Stimulated activated CD4-positive, alpha-beta T cell treated with anti-CD3 and anti-CD28 coated beads, Interleukin-12 subunit alpha, Interleukin-12 subunit beta, amount 100 ng/mL, for 48 hours (primary cell): ENCODE measurements at places on chromosomes 5 and 9.

GRCh38 chr5:88262116-88262515, 6.5 kb downstream of the TMEM161B start:
- no peak for DNase-seq

DNA sequence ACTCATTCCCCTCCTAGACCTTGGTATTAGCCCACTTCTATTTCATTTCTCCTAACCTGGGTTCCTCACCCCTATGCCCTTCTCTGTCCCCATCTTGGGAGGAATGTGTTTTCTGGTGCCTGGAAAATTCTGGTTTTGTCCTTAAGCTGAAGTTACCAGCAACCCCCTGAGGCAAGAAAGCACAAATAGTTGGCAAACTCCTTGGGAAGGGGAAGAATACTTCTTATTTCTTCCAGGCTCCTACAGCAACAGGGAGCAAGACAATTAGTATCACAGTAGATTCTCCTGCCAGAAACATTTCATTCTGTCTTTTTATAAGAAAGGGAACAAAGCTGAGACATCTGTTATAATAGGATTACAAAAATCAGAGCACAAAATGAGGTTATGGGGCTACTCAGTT, 142.5 kb downstream of the SNCAIP start:
- no peak for DNase-seq

DNA sequence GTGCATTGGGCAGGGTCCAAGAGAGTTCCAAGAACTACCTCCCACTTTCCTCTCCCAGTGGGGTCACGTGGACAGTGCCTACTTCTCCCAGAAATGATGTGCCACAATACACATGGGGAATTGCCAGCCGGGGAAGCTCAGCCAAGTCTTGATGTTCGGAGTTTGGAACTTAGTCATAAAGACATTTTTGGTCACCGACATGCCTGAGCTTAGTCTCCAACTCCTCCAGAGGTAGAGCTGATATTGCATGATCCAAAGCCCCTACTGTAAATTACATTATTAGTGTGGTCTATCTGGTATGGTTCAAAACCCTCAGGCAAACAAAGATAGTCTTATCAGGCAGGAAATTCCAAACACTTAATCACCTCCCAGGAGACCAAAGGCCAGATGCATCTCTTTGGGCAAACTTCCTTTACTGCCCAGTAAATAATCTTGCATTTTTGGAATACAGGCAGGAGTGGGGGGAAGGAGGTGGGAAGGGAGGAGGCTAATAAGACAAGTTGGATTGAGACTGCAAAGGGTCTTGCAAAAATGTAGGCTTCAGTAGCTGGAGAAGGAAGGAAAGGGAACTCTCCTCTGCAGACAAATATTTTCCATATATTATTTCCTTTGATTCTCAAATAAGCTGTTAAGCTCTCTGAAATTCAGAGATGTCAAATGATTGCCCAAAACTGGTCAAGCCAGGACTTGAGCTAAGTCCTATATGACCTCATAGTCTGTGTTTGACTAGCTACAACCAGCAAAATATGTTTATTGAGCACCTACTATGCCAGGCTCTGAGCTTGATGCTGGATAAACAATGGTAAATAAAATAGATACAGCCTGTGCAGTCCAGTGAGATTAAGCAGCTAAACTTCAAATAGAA, 99.4 kb downstream of the DRD1 start:
- no peak for DNase-seq

DNA sequence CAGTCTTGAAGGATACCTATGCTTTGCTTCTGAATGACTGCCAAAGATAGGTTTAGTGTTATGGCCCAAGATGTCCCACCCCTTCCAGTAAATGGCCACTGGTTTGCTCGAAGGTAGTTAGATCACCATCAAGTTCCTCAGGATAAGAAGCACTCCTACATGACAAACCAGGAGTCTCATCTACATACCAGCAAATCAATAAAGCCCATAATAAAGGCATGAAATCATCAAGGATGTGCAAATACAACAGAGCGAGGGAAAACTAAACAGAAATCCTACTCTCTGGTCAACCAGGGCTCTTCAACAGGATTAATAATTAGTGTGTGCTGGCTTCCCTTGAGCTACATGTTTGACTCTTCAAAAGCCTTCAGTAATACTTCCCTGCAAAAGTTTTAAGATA, 141.0 kb downstream of the LHFPL2 start:
- DNase-seq = no peak

GRCh38 chr5:56565644-56566043, 249.7 kb upstream of the MAP3K1 start:
- DNase-seq = no peak

- DNase-seq = no peak
Measured at GRCh38 chr9:116596646-116597045, 90.5 kb upstream of the TRIM32 start.

GRCh38 chr5:139246394-139246793, 47.1 kb upstream of the MATR3 start:
- DNase-seq = peak; percentile 56

GRCh38 chr5:118762291-118762690, 226.1 kb downstream of the DTWD2 start:
- no peak for DNase-seq

GRCh38 chr5:140821375-140822280, at the start of gene PCDHA5:
Gene PCDHA5 (plus strand): TSS chr5:140821613.
- DNase-seq = peak; percentile 34

DNA sequence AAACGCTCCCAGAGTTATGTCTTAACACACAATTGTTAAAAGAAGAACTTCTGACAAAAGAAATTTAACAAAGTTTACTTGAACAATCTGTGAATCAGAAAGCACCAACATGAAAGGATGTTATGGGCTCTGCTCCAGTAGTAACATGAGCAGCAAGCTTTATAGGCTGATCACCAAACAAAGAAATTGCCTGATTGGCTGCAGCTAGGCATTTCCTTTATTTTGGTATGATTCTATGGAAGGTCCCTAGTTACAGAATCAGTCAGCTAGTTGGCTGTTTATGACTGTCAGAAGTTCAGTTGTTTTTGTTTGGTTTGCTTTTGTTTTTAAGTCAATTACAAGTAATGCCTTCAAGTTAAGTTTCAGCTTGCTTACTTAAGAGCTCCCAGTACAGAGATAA, 102.4 kb upstream of the SMC2 start:
- DNase-seq = no peak

- DNase-seq = no peak
Measured at GRCh38 chr9:33959725-33960124, 89.0 kb downstream of the UBAP2 start.

DNA sequence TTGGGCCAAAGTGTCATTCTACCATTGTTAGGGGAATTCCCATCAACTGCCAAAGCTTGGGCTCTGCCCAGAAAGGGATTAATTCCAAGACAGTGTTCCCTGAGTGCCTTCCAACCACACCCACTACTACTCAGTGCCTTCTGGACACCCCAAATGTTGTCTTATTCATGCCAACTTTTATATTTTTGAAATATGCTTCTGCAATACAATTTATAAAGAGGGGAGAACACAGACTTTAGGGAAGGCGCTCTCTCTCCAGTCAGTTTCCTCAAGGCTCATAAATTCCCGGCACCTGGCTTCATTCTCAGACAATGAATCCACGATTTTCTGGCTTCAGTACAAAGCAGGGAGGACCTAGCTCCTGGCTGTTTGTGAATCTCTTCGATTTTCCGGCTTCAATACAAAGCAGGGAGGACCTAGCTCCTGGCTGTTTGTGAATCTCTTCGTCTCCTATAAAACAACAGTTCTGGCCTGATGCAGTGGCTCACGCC, 120.1 kb upstream of the MYO10 start:
- no peak for DNase-seq

- DNase-seq = no peak
Measured at GRCh38 chr9:13873203-13873602, 440.7 kb downstream of the NFIB start.

DNA sequence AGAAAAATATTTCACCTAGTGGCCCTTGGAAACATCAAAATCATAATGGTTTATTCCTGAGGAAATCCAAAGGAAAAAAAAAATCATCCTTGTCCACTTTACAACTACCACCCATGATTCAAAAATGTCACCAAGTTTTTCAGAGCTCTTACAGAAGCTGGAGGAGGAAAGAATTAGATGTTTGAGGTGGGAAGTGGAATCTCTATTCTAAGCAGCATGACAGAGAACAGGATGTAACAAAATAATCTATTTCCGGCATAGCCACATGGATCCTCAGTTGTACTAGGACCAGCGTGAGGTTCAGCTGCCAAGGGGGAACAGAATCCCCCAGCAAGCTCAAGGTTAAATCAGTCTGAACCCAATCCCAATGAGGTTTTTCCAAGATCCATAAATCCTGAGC, 40.2 kb downstream of the FBXW11 start:
- DNase-seq = no peak
